Large intestine (tissue), 12 donors: ENCODE measurements at places on chromosomes 16 and 17. TPM values are rescaled to one million over a fixed set of nuclear protein-coding genes. Genes with fewer than 3 reads are reported as not detected.

- DNase-seq: no peak
- H3K27me3 ChIP-seq: no peaks in the 10 kb centered on the region
Observed at GRCh38 chr17:28071179-28071578, 28.7 kb downstream of the NLK start.

GAS2L2 gene
- 0.13 TPM for polyA plus RNA-seq

MVD gene
- polyA plus RNA-seq: 41.0 TPM

- no peak for DNase-seq
- H3K4me1 ChIP-seq: peaks cover 39% of the 10 kb centered on the region
- peaks cover 40% of the 10 kb centered on the region for H3K36me3 ChIP-seq
- H3K27ac ChIP-seq: no peak overlapping the region
- H3K4me3 ChIP-seq: no peak overlapping the region
Observed at GRCh38 chr17:47836601-47837000, 4.5 kb downstream of the SCRN2 start.

VAT1L gene
- polyA plus RNA-seq: 14.8 TPM
